RWPE1 (cell line): ENCODE measurements at places on chromosomes 5 and 9.

DNA sequence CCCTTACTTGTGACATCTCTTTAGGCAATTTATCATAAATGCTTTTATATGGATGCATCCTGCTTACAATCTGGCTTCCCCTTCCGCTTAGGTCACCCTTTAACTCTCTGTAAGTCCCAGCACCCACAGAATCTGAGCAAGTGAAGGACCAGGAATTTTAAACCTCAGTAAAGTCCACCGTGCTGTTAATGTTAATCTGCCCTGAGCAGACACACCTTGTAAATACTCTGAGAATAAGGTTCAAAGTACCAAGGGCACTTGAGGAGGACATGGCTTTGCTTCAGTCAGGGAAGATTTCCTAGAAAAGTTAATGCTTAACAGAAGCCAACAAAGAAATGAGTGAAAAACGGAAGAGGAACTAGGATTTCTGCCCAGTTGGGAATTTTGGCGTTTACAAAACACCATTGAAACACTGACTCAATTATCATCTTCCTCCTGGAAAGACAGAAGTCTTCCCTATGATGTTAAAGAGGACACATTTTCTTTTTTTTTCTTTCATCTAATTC, 26.4 kb upstream of the TTC39B start:
- DNase-seq = no peak

- DNase-seq = no peak
Observed at GRCh38 chr5:117794847-117795246, 1193.5 kb downstream of the DTWD2 start.

DNA sequence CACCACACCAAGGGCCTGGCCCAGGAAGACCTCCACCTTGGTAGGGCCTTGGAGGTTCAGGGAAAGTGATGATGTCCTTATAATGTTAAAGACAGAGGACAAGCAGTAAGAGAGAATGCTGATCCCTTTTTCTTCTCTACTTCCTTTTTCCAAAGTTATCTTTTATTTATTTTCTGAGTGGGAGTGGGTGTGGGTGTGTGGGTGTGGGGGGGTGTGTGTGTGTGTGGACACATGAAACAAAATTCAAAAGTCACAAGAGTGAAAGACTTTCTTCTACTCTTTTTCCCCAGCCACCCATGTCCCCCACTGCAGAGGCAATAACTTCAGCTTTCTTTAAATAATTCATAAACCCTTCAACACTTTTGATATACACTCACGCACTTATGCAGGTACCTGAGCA, 70.8 kb downstream of the ROR2 start:
- no peak for DNase-seq

DNA sequence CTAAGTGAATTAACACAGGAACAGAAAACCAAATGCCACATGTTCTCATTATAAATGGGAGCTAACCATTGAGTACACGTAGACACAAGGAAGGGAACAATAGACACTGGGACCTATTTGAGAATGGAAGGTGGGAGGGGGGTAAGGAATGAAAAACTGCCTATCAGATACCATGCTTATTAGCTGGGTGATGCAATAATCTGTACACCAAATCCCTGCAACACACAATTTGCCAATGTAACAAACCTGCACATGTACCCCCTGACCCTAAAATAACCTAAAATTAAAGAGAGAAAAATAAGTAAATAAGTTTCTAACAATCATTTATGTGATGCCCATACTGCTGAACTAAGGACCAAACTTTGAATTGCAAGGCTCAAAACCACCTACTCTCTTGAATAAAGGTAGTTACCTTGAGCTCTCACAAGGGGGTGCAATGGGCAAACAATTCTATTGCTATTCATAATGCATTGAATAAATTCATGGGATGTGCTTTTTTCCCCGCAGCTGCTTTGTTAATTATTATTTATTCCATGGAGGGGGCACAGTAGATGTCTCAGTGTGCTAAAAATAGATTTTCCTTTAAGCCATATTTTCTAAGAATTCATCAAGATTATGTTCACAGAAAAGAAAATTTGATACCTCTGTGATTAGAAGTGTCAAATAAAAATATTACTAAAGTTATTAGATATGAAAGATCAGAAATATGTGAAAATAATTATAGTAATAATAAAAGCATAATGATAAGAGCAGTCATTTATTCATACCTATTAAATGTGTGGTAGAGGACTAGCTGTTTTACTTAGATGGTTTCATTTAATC, 76.2 kb upstream of the PTPN3 start:
- peak; percentile 81 for DNase-seq

GRCh38 chr5:149389552-149390495, 10.7 kb upstream of the IL17B start:
- no peak for DNase-seq

DNA sequence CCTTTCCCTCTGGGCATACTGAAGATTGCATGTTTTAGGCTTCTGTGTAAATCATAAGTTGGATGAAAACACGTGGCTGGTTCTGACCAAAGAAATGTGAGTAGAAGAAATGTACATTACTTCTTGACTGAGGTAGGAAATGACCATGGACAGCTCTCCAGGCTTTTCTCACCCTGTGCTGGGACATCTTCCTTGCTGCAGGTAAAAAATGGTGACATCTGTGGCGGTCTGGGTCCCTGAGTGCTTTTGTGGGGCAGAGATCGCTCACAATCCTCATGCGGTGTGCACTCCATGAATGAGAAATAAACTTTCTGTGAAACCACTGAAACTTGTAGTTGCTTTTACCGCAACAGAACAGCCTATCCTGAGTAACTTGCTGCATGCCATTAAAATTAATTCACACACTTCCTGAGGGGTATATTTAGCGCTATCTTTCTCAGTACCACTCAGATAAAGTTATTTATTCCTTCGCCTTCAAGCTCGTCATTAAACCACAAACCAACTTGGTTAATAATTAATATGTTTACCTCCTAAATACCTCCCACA, 730.4 kb downstream of the EFNA5 start:
- no peak for DNase-seq

DNA sequence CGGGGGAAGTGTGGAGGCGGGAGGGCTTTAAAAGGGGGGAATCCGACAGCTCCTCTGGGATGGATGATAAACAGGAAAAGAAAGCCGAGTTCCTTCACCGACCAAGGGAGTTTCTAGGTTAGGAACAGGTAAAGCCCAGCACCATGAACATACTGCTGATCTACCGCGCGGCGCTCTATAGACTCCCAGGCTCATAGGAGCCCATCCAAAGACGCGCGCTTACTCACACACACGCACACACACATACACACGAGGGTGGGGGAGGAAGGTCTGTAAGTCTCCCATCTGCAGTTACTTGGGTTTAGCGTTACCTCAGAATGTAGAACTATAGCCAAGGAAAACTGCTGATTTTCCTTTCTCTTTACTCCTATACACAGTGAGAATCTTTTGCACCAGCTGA, 2.6 kb upstream of the GABRB2 start:
- DNase-seq = no peak

- DNase-seq = no peak
Observed at GRCh38 chr5:166341740-166342337, 1949.6 kb upstream of the WWC1 start.

- peak; percentile 63 for DNase-seq
Observed at GRCh38 chr9:90915693-90916092, 114.1 kb downstream of the SYK start.

- no peak for DNase-seq
Observed at GRCh38 chr5:160359816-160360215, 10.6 kb downstream of the C1QTNF2 start.

DNA sequence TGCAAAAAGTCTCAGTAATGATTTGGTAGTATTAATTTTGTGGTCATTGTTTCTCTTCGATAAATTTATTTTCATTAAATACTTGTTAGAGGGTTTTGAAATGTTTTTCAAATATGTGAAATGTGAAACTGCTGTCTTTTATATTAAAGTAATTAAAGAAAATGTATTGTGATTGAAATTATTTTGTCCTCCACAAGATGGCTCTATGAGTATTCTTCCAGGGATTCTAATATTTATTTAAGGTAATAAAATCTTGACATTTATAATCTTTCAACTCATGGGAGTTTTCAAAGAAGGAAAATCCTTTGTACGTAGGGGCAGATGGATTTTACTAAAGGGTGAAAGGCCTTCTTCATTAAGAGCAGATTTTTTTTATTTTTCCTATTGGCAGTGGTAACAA, 19.3 kb downstream of the ISOC1 start:
- no peak for DNase-seq

DNA sequence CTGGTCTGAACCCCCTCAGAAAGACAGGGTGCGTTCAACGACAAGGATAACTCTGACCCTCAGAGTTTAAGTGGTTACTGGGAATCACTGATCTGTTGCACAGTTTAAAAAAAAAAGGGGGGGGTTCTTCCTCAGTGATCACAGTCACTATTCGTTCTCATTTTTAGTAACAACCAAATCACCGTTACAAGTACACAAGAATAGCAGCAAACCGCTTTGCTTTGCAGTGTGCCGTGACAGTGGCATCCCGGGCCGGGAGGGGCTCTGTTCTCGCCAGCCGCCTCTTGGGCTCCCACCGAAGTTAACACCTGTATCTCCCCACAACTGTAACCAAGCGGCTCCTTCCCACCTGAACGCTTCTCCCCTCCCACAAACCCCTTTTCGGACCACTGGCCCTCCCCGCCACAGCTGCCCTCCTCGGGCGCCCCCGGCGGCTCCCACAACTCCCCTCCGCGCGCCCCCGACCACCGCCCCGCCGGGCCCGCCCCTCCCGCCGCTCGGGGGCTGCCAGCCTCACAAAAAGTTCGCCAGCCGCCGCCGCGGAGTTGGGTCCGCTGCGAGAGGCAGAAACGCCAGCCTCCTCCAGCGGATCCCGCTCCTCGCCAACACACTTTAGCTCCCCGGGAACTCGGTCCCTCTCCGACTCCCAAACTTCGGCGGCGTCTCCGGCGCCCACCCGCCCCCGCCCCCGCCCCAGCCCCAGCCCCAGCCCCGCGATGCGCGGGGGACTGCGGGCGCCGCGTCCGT, 1.2 kb downstream of the SSBP2 start:
- DNase-seq = peak; percentile 27

GRCh38 chr5:119597728-119598298, 31.5 kb upstream of the FAM170A start:
- DNase-seq = no peak

DNA sequence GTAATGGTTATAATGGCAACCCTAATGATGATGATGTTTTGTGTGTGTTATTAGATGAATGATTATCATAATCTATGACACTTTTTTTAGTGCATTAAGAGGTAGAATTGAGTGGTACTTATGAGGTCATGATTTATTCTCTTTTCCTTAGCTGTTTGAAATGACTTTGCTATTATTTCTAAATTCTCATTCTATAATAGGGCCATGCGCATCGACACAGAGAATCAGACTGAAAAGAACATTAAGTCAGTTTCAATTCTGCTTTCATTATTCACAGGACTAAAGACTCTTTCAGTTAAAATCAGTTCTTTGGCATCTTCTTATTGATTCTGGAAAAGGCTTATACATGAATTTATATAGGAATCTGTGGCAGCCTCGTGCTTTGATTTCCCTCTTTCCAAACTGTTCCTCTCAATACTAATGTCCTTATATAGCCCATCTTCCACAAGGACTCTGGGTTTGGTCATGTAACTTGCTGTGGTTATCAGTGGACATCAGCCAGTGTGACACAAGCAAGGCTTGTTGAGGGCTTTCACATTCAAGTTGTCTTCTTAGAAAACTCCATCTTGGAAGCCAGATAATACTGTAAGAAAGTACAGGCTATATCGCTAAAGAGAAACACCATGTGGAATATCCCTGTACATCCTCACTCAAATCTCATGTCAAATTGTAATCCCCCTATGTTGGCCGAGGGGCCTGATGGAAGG, 140.3 kb upstream of the CHD1 start:
- DNase-seq = no peak

GRCh38 chr9:95344735-95345325, 27.3 kb upstream of the FANCC start:
- no peak for DNase-seq

DNA sequence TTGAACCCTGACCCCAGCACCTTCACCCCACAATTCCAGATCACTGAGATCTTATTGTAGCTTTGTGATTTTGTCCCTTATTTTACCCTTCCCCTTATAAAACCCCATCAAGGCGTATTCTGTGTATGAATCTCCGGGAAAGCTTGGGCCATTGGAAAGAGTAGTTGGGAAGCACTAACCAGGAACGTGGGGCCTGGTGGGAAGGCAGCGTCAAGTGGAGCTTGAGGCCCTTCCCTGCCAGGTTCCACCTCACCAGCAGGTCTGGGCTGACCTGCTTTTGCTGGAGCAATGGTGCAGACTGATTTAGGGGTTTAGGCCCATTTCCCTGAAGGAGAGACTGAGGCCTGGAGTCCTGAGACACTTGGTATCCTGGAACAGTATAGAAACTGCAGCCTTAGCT, 9.3 kb downstream of the PHF2 start:
- DNase-seq = no peak

GRCh38 chr5:93226202-93226735, 354.8 kb downstream of the NR2F1-AS1 start:
- no peak for DNase-seq

- no peak for DNase-seq
Observed at GRCh38 chr9:132127888-132128534, 33.8 kb upstream of the NTNG2 start.

GRCh38 chr9:125258832-125259534, 2.6 kb upstream of the GAPVD1 start:
- no peak for DNase-seq

DNA sequence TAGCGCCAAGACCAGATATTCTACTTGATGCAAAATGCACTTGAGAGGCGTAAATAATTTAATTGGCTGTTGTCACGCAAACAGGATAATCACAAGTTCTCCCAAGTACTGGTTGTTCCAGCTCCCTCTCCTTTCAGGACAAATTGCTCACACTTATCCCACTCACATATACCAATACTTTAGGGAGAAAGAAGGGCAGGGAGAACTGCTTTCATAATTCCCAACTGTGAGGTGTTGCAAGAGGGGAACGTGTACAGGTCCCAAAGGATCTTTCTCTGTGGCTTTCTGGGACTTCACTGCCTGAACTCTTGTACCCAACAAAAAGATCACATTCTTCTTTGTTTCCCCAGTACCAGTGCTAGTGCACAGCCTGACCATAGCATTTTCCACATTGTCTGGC, 21.5 kb upstream of the TGFBI start:
- DNase-seq = no peak

DNA sequence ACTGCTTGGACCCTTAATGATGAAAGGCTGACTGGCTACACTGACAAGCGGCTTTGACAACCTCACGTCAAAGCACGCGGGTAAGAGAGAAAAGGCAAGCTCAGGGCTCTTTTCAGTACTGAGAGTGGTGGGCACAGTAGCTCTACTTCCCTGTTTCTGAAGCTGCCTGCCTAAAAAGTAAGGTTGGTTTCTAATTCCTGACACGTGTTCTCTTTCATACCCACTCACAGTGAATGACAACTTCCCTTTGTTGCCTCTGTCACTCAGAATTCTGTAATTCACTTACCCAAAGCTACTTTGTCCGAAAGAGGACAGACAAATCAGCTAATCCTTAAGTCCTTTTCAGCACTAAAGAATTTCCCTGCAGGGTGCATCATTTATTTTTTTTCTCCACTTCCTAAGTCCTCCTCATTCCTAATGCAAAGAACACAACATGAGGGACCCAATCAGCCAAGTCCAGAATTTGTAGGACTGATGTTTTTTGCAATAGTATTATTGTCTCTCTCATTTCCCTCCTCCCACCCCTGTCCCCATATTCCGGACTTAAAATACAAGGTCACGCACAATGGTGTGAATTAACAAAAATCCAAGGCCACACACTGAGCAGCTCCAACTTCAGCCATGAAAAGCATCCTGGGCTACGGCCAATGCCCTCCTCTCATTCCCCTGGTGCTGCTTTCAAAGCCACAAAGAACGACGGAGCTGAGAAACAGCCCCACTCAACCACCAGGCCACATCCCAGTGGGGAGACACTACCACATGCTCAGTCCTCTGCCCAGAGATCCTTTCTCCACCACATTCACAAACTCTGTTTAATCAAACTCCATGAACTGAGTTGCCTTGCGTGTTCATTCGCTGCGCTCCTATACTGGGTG, 221.0 kb downstream of the TSSK1B start:
- DNase-seq = no peak
